ENCODE measurements at places on chromosomes 6 and 20.
A peak's percentile ranks its signal among the peaks of the same experiment; 100 is the strongest.

DNA sequence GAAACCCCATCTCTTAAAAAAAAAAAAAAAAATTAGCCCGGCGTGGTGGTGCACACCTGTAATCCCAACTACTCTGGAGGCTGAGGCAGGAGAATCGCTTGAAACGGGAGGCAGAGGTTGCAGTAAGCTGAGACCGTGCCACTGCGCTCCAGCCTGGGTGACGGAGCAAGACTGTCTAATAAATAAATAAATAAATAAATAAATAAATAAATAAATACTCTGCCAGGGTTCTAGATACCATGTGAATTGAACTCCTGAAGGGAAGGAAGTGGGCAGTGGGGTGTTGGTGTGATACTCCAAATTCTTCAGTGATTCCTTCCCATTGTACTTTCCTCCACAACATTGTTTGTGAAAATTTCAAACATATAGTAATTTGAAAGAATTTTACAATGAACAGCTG, 100.5 kb downstream of the PLCB4 start:
- no peak for DNase-seq

- DNase-seq = no peak
These were observed 170.3 kb upstream of the TAB2 start for GRCh38 chr6:149147195-149147594.

- no peak for DNase-seq
These were observed 130.9 kb downstream of the TRMT11 start for GRCh38 chr6:126117251-126117650.

- DNase-seq = no peak
These were observed 6.9 kb downstream of the STK35 start for GRCh38 chr20:2108498-2108897.

GRCh38 chr6:25486550-25486949, 165.5 kb upstream of the SCGN start:
- no peak for DNase-seq

- no peak for DNase-seq
These were observed 30.7 kb upstream of the TMEM14A start for GRCh38 chr6:52640170-52640569.

GRCh38 chr20:63330940-63331339, 30.2 kb downstream of the CHRNA4 start:
- DNase-seq = no peak

- peak; percentile 80 for DNase-seq
These were observed 269.3 kb downstream of the ARHGAP18 start for GRCh38 chr6:129440691-129441090.

GRCh38 chr6:111534231-111534751, 51.3 kb upstream of the REV3L start:
- DNase-seq = peak; percentile 32

DNA sequence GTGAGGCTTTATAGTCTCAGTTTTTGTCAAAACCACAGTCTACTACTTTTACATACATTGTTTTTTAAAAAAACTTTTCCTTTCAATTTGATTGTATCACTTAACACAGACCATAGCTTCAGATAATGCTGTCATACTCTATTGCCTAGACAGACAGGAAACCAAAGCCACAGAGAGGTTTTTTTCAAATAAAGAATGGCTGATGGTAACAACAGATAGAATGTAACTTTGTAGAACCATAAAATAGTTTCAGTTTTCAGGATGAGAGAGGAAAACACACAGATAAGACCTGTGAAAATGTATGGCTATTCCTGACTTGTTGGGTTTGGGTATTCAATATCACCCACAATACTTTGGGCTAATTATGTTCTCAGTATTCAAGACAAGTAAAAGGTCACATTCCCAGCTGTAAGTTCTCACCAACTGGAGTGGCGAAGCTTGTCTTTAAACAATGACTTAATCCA, 94.0 kb downstream of the ADGRG6 start:
- no peak for DNase-seq

DNA sequence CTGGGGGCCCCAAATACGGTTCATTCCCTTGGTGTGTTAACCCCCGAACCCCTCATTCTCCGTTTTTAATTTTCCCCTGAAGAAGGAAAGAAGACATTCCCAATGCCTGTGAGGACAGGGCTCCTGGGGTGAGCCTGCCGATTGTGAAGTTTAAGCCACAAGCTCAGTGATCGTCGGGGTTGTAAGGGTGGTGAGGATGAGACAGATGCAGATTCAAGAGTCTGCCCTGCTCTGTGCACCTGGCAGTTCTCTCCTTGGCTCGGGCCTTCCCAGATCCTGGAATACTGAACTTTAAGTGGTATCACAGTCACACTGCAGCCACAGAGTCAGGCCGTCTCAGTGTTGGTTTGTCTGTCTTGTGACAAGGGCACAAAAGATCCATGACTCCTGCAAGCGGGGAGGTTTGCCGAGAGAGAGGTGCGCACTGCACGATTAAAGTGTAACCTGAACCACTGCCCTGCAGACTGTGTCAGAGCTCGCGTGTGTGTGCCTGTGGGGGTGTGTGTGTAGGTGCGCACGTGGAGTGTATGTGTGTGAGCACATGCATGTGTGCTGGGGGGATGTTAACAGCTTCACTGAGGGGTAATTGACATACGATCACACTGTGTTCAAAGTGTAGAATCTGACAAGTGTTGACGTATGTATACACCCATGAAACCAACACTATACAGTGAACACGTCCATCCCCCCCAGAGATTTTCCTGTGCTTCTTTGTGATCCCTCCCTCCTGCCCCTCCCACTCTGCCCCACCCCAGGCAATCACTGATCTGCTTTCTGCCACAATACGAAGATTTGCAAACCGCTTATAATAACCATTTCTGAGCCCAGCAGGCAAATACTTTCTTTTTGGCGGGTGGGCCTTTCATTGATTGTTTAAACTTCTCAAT, 38.9 kb downstream of the RPP40 start:
- no peak for DNase-seq

GRCh38 chr6:85428486-85428885, 21.4 kb upstream of the NT5E start:
- DNase-seq = no peak

DNA sequence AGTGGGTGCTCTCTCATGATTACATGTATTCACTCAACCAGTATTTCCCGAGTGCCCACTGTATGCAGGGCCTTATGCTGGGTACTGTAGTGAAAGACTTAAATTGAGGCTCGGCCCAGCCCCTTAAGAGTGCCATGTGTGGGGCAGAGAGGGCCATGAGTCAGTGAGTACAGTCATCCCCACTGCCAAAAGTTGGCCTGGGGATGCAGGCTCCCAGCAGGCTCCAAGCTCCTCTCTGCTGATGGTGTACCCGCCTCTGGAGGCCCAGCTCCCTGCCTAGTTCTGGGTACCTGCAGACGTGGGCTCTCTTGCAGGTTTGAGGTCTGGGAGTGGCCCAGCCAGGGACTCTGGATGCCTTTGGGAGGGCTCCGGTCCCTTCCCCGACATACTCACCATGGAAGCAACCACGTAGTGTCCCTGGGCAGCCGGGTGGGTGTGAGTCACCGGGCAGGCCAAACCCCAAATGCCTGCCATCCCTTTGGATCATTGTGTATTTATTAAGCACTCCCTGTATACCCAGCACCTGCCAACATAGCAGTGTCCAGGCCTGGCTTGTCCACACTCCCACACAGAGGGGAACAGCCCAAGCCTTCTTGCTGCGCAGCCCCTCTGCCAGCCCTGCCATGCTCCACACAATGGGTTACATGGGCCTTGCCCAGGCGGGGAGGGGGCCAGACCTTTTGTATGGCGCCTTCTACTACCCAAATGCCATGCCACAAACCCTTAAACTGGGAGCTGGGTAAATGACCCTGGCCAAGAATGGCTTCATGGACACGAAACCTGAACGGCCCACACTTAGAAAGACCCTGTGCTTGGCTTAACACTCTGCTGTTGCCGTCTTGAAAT, 153.6 kb downstream of the VEGFA start:
- no peak for DNase-seq

- no peak for DNase-seq
These were observed 40.3 kb downstream of the BCL2L1 start for GRCh38 chr20:31682352-31682751.

DNA sequence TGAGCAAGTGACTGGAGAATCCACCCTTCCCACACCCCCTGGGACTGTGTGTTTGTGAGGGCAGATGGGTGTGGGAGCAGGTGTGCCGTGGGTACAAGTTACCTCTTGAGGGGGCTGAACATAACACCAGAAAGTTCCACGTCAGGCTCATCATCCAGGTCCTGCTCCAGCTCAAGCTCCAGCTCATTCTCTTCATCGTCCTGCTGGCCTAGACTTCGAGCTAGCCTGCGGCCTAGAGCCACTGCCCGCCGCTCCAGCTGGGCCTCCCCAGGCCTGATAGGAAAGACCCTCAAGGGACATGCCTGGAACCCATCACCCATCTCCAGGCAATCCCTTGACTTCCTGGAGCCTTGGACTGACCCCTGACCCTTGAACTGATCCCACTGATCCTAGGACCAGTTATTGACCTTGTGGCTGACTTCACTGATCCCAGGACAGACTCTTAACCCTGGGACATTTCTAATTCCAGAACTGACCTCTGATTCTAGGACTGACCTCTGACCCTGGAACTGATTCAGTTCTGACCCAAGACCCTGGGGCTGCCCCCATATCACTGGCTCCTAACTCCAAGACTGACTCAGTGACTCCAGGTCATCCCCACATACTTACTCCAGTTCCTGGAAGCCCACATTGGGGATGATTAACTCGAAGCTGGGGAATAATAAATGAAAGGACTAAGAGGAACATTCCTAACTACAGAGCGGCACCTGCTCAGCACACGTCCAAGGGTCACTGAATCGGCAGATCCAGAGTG, 11.8 kb upstream of the SPAG4 start:
- DNase-seq = no peak

DNA sequence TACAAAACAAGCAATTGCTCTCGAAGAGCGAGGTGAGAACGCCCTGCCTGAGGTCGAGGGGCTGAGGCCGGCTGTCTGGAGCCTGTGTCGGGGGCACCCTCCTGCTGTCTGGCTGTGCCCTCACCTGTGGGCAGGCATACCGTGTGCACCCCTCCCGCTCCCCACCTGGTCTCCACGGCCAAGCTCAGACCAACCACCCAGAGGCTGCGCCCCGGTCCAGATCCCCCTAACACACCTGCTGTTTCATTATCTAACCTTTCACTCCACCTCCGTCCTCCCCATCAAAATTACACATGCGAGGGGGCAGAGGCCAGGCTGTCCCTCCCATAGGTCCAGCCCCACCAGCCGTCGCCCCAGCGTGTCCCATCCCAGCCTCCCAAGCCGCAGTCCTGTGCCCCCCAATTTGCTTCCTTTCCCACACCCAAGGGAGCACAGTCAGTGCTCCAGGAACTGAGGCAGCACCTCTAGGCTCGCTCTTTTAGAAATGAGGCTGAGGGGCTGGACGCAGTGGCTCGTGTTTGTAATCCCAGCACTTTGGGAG, 35.2 kb downstream of the NTSR1 start:
- no peak for DNase-seq

DNA sequence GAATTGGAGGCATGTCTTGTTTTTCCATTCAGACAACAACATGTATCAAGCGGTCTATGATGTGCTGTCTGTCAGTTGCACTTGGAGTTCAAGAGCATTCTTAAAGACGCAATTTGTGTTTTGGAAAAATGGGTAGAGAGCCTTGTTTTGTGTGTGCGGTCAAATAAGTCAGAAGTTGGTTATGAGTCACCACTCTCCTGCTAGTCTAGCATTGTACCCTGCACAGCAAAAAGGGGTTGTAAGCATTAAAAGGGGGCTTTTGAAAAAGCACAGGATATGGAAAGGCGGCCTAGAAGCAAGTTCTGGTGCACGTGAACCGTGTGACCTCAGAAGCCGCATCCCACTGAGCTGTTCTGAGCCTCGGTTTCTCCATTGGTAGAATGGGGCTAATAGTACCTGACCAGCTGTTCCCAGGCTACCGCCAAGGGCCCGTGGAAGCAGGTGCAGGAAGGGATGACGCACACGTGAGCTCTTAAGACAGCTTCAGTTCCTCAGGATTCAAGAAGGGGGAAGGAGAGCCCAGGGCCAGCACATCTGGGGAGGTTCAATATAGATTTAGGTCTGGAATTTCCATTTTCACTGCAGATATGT, 61.6 kb upstream of the SNX9 start:
- no peak for DNase-seq

DNA sequence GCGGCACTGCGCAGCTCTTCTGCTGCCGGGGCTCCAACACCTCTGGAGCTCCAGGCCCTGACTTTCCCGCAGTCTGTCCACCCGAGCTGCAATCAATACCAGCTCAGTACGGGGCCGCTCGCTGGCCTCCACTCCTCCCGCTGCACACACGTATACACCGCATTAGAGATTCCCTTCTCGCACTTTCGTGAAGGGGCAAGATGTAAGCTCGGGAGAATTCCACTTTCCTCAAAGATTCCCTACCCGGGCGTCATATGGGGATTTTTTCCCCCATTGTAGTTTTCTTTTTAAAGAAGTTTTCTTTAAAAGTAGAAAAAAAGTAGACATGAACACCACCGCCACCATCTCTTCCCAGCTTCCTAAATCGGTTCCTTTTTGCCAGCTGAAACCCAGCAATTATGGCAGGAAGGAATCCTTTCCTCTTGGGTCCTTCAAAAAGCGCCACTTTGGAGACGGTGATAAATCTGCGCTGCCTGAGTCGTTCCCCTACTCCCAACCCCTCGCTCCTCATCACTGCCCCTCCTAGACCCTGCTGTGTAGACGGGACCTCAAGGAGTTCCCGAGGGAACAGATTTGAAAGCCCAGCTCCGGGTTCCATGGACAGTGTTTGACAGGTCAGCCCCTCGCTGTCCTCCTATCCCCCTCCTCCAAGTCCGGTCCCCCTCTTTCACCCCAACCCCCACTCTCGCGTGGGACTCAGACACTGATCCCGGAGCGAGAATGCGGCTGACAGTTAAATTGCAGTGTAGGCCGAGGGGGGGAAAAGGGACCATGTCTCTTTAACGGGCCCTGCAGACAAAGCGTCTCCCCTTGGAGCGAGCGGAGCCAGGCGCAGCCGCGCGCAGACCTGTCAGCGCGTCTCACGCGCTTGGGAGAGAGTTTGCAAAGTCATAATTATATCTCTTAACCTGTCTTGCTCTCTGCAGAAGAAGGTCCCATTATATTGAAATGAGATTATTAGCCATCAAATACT, 39.5 kb downstream of the NCR2 start:
- no peak for DNase-seq

GRCh38 chr6:105272786-105273185, 93.0 kb upstream of the POPDC3 start:
- no peak for DNase-seq

DNA sequence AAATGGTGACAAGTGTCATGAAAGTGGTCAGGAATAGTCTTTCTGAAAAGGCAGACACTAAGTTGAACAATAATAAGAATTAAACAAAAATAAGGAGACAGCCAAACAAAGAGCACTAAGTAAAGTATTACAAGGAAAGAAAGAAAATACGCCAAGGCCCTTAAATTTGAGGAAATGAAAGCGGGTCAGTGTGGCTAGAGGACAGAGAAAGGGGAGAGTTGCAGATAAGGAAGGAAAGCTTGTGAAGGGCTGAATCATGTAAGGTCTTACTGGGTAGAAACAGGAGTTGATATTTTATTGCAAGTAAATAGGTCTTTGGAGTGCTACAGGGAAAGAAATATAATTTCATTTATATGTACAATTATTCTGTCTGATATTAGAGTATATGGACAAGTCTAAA, 732.1 kb downstream of the EPHA7 start:
- no peak for DNase-seq

DNA sequence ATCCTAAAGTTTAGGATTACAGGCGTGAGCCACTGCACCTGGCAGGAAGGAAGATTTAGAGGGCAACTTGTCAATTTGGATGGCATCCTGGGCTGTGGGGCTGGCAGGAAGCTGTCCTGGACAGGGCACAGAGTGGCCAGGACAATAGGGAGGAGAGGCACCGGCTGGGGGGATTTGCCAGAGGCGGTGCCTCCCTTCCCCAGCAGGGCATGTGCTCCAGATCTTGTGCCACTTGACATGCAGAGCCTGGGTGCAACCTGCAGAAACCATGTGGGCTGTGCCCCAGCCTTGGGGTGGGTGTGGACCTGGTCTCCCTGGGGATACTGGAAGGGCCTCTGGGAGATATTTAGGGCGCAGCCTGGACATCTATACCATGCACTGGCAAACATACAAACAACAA, 58.6 kb upstream of the EEF1A1 start:
- no peak for DNase-seq

Data from HAP-1 (cell line).